NCI-H187 (cell line): ENCODE measurements at places on chromosomes 3 and 15.

DNA sequence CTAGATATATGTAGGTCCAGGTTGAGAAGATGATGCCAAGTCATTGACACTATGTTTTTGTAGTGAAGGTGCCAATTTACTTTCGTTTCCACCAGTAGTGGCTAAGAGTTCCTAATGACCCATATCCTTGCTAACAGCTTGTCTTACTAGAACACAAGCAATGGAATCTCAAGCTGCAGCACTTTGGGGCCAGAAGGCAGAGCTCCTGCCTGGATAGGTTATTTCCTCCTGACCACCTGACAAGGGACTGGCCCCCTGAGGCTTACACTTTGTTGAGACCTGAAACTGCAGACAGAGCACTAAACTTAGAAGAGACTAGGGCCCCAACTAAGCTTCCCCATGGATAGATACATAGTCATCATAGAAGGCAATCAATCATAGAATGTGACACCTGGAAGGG is 11.7 kb downstream of the ONECUT1 start:
- DNase-seq: no peak

GRCh38 chr15:39784638-39785037 is 2.0 kb upstream of the FSIP1 start:
- DNase-seq: no peak

DNA sequence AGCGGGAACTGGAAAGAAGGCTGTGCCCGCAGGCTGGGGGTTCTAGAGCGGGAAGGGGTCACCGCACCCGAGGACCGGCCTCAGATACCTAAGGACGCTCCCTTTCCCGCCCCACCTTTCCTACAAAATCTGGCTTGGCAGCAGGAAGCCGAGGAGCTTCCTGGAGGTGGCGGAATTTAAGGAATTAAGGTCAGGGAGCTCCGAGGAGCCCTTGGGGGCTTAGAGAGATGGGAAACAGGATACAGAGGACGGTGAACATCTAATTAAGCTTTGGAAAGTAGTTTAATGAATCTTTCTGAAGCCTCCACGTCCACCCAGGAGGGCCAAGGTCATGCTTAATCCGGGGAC is 507 bp upstream of the AP3B2 start:
- DNase-seq: no peak

DNA sequence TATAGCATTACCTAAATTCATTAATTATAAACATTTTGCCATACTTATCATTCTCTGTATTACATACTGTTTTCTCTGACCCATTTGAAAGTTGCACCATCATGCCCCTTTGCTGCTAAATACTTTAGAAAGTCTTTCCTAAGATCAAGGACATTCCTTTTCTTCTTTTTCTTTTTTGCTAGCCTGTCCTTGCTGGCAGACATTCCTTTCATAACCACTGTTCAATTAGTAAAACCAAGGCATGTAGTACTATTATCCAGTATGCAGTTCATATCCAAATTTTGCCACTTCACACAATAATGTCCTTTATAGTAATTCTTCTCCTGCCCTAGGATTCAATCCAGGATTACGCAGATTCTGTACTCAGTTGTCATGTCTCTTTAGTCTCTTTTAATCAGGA is 321.0 kb upstream of the C2CD4B start:
- DNase-seq: no peak

- no peak for DNase-seq
Observed at GRCh38 chr15:80072285-80072994, 13.0 kb downstream of the ZFAND6 start.

- no peak for DNase-seq
Observed at GRCh38 chr3:81446806-81447205, 314.6 kb downstream of the GBE1 start.

- no peak for DNase-seq
Observed at GRCh38 chr3:131694376-131694775, 191.6 kb upstream of the MRPL3 start.

- DNase-seq: no peak
Observed at GRCh38 chr3:56775838-56776555, 25.8 kb downstream of the ARHGEF3 start.
